ENCODE measurements at places on chromosomes 7 and 10. TPM values are rescaled to one million over a fixed set of nuclear protein-coding genes. Genes with fewer than 3 reads are reported as not detected.

The HMX2 gene
- not detected for polyA plus RNA-seq

The INA gene
- not detected for polyA plus RNA-seq

The NUDT13 gene
- 1.0 TPM for polyA plus RNA-seq

DNA sequence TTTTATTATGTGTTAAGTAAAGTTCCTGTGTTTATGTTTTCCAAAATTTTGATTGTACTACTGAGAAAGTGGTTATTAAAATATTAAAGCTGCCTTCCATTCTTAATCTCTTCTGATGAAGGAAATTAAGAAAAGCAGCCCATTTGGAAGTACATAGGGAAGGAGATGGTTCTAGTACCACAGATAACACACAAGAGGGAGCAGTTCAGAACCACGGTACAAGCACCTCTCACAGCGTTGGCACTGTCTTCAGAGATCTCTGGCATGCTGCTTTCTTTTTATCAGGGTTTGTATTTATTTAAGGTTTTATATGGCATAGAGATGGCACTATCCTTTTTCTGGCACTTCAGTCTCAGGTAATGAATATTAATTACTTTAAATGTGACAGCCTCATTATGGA lies 111.6 kb downstream of the PHTF2 start:
- no peak for DNase-seq
- no peak overlapping the region for H3K4me3 ChIP-seq
- no peak overlapping the region for H3K27ac ChIP-seq
- peaks cover 2% of the 10 kb centered on the region for H3K4me1 ChIP-seq

DNA sequence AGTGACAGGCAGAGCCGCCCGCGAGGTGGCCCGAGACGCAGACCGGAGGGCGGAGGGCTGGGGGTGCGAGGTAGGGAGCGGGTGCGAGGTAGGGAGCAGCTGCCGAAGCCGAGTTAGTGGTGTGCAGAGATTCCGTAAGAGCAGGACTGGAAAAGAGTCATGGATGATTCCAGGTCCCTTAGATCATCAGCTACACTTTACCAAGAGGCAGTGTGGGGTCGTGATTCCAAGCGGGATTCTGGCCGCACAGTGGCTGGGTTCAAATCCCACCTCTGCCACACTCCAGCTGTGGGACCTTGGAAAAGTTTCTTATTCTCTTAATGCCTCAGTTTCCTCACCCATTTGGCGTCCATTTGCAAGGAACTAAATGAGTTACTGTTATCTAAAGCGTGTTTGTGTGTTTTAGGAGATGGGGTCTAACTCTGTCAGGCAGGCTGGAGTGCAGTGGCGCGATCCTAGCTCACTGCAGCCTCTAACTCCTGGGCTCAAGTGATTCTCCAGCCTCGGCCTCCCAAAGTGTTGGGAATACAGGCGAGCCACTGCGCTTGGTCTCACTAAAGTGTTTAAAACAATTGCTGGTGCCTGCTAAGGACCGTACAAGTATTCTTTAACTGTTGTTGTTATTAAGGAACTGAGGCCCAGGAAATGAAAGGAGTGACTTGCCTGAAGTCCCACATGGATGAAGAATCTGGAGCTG lies 1.1 kb downstream of the NDUFB2 start:
- peak overlapping the region; percentile 95 for H3K27ac ChIP-seq
- DNase-seq = no peak
- H3K27me3 ChIP-seq = no peaks in the 10 kb centered on the region
